Frontal cortex (tissue), 4 donors: ENCODE measurements at places on chromosomes 12 and 14.

DNA sequence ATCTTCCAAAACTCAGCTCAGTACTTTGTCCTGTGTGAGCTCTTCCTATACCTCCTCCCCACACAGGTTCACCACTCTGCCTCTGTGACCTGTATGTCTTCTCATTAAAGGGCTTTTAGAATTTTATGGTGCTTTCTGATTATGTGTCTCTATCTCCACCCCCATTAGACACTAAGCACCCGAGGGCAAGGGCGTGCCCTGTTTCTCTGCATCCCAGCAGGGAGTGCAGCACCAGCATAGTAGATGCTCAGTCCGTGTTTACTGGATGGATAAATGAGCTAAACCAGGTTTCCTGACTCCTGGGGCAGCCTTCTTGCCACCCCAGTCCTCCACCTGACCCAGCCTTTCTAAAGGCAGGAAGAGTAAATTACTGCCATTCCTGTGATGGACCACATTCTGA lies 333.8 kb downstream of the CACNA1C start:
- no peak for DNase-seq

GRCh38 chr12:64718649-64719048 lies 40.6 kb downstream of the GNS start:
- DNase-seq, result no peak

- DNase-seq, result no peak
These were observed 66.1 kb upstream of the ARID2 start for GRCh38 chr12:45663455-45663854.

DNA sequence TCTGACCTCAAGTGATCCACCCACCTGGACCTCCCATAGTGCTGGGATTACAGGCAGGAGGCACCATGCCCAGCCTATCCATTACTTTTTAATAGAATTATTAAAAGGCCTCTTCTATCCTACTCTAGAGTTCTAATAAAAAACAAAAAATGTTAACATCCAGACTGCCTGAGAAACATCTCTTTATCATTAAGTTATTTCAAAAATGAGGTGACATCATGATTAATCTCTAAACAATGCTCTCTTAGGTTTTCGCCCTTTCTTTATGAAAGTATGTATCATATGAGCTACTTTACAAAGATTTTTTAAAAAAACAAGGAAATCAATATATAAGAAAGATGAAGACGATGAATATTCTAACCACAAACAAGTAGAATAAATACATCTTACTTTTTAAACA lies 52.6 kb downstream of the FGD6 start:
- no peak for DNase-seq

DNA sequence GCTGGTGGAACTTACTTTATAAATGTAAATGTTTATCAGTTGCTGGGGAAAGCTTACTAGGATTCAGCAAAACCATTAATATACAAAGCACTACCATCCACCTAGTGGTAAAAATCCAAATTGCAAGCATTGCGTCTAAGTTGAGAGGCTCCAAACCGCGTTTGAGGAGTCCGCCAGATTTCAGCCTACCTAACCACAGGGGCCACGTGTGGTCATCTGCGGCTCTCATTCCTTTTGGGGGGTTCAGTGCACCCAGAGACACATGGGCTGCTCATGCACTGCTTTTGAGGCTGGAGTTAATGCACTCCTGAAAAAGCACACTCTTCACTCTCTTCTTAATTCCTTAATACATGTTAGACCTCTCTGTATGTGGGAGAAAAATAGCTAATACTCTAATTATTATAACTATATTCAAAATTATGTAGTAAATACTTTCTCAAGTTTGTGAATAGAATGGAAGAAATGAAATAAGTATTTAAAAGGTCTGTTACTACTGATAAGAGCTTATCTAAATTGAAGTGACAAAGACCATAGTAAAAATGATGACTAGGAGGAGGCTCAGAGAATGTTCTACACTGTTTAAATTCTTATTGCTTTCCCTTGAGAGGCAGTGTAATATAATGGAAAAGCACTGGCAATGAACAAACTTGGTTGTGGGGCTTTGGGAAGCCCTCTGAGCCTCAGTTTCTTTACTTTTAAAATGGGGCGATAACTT lies 41.4 kb upstream of the MANSC4 start:
- DNase-seq, result peak; percentile 27

- no peak for DNase-seq
These were observed 219.2 kb upstream of the SSTR1 start for GRCh38 chr14:37988472-37988871.
